ENCODE measurements at places on chromosomes 1 and 21.
A peak's percentile ranks its signal among the peaks of the same experiment; 100 is the strongest.

DNA sequence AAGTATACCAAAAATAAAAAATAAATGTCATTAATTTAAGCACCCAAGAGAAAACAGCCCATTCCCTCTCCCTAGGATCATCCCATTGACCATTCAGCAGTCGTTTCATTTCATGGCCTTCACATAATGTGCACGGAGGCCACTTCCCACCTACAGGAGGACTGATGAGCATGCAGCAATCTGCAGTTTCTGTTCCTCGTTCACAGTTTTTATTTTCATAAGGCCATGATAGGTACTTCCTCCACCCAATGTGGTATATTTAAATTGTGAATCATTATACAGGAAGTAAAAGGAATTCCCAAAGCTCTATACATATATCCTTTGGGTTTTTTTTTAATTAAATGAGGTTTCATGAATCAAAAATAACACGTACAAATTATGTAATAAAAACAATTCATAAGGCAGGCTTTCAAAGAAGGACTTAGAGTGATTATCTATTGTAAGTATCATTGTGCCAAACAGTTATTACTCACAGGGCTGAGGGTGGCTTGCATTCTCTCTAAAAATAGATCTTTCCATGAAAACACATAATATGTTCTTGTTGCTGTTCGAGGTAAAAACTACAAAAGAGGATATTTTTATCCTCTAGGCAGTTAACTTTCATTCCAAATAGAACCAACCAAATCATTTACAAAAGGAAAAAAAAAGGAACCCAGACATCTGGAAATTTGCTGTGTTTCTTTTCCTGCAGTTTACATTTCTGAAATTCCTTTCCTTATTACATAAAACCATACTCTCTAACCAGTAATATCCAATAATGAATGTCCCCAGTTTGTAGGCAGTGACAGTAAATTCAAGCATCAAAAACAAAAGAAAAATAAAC lies 27.5 kb upstream of the SLC44A3 start:
- no peak for DNase-seq

- DNase-seq: no peak
Observed at GRCh38 chr1:53625049-53625448, 113.9 kb downstream of the GLIS1 start.

GRCh38 chr1:12015001-12015491 lies 4.3 kb upstream of the MIIP start:
- no peak for DNase-seq

DNA sequence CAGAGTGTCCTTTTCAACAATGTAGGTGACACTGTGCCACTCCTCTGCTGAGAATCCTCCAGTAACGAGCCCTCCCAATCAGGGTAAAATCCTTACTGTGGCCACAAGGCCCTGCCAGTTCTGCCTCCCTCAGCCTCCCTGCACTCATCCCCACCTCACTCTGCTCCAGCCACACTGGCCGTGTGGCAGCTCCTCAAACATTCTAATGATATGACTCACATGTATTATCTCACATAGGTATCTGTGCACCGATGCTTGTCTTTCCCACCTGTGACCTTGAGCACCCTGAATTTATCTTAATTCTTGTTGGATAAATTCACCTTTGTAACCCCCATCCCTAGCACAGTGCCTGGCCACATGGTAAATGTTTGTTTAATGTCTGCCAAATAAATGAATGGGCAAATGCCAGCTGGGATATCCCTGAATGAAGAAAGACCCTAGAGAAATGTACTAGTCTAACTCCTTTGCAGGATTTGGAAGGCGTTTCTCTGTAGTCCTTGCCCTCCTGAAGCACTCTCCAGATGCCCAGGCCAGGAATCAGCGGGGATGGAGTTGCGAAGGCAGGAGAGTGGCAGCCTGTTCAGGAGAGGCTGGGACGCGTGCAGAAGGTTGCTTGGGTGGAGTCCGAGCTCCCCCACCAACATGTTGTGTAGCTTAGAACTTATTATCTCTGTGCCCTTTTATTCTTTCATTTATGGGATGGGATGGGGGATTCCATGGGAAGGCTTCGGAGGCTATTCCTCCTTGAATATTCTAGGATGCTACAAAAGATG lies 106.0 kb downstream of the TMEM53 start:
- no peak for DNase-seq

- DNase-seq: no peak
Observed at GRCh38 chr1:195939844-195940243, 668.4 kb downstream of the KCNT2 start.

- DNase-seq: no peak
Observed at GRCh38 chr1:173827611-173828010, 2.9 kb upstream of the CENPL start.

DNA sequence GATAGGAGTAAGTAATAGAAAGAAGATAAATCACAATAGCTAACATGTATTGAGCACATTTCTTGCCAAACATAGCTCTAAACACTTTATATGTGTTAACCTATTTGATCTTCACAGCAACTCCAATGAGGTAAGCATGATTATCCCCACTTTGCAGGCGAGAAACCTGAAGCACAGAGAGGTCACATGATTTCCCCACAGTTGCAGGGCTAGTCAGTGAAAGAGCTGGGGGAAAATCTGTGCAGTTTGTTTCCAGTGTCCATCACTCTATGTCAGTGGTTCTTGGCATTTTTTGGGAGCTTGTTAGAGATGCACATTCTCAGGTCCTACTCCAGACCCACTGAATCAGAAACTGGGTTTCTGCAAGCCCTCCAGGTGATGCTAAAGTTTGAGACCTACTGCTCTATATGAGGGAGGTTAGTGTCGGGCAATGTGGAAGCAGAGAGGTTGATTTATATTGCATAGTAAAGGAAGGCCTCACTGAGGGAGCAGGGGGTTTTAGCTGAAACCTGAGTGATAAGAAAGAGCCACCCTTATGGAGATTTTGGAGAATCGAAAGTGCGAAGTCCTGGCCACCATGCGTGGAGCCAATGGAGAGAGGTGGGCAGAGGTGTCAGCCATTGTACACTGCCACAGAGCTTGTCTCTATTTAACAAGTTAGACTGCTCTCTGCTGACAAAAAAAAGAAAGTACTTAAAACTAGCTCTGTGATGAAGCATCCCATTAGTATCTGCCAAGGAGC lies 20.9 kb downstream of the MCOLN3 start:
- DNase-seq: no peak

DNA sequence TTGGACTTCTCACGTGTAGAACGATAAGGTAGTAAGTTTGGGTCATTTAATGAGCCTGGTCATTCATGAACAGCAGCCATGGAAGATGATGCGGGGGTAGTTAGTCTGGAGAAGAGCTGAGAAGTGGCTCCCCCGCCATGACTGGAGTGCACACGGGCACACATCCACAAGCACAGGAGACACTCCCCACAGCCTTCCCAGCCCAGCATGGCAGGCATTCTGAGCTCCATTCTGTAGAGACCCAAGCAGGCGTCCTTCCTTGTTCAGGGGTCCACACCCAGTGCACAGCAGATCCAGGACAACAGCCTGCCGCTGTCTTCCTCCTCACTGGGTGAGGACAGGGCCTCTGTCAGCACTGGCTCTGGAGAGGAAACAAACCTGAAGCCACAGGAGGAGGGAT lies 57.0 kb downstream of the SCCPDH start:
- no peak for DNase-seq

- no peak for DNase-seq
Observed at GRCh38 chr1:36321119-36321951, 2.1 kb downstream of the EVA1B start.

- DNase-seq: no peak
Observed at GRCh38 chr1:116457946-116458604, 85.0 kb downstream of the ATP1A1 start.

GRCh38 chr21:35352066-35352770 lies 303.1 kb upstream of the RUNX1 start:
- DNase-seq: no peak

- DNase-seq: peak; percentile 32
Observed at GRCh38 chr1:117060441-117061317, 553 bp downstream of the TTF2 start.

DNA sequence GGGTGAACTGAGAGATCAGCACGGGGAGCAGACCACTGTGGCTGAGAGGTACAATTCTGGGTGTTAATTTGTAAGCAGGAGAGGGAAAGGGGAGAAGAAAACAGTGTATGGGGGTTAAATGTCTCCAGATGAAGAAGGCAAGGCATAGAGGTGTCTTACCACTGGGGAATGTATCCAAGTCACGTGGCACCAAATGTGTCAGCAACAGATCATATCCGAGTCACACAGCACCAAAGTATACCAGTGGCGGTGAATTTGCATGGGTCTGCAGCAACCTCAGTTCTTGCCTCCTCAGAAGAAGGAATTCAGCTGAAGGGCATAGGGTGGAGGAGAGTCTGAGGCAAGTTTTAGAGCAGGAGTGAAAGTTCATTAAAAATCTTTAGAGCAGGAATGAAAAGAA lies 21.2 kb upstream of the SYCP1 start:
- no peak for DNase-seq

GRCh38 chr1:220527279-220527907 lies 543 bp upstream of the MARK1 start:
- peak; percentile 88 for DNase-seq

DNA sequence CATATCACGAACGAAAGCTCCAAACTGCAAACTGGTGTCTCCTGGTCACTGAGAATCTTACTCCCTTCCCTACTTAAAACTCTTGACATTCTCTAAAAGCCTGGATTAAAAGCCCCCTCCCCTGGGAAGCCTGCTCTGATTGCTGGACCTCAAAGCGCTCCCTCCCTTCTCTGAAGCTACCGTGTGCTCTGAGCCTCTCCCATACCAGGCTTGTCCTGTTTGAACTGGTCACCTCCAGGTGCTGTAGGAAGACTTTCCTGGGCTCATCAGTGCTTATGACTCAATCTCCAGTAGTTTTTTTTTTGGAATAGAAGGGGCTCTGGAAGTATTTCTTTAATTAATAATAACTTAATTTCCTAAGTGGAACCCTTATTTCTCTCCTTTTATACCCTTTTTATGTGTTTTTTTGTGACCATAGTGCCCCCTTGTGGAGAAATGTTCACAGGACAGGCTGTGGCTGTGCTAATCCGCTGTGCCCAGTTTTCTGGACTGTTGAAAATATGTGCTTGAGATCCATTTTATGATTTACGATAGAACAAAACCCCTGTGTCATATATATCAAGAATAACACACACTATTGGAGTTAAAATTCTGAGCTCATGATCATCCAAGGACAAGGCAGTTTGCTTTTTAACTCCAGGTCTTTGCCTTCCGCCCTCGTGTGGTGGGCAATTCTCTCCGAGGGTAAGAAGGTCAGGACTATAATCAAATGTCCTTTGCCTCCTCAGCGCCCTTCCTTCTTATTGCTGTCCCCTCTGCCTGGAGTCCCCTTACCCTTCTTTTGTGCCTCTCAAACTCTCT lies 16.9 kb downstream of the MTARC1 start:
- DNase-seq: peak; percentile 38

- peak; percentile 57 for DNase-seq
Observed at GRCh38 chr1:202343652-202344349, 2.1 kb upstream of the UBE2T start.

- DNase-seq: no peak
Observed at GRCh38 chr1:96837781-96838216, 116.2 kb downstream of the PTBP2 start.

Measured in G401 (cell line).